ENCODE measurements at places on chromosomes 12 and 14.

- no peak for DNase-seq
Observed at GRCh38 chr12:126761420-126761819, 1505.5 kb upstream of the TMEM132C start.

- DNase-seq: no peak
Observed at GRCh38 chr14:54120260-54120659, 163.6 kb upstream of the BMP4 start.

GRCh38 chr12:25189656-25190055 lies 5.3 kb downstream of the DNAI7 start:
- no peak for DNase-seq

GRCh38 chr14:59634617-59635016 lies 58.0 kb upstream of the CCDC175 start:
- DNase-seq: no peak

DNA sequence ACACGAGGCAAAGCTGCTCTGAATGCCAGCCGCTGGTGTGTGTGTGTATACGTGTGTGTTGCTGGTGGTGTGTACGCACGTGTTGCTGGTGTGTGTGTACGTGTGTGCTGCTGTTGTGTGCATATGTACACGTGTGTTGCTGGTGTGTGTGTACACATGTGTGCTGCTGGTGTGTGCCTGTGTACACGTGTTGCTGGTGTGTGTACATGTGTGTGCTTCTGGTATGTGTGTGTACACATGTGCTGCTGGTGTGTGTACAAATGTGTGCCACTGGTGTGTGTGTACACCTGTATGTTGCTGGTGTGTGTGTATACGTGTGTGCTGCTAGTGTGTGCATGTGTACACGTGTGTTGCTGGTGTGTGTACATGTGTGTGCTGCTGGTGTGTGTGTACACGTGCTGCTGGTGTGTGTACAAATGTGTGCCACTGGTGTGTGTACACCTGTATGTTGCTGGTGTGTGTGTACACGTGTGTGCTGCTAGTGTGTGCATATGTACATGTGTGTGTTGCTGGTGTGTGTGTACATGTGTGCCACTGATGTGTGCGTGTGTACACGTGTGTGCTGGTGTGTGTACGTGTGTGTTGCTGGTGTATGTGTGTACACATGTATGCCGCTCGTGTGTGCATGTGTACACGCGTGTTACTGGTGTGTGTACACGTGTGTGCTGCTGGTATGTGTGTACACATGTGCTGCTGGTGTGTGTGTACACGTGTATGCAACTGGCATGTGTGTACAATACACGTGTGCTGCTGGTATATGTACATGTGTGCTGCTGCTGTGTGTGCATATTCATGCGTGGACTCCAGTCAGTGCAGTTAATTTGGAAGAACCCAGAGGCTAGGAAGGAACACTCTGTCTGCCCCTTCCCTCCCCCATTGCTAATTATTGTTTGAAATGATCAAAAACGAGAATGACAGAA lies 47.2 kb downstream of the CACNA2D4 start:
- DNase-seq: no peak

DNA sequence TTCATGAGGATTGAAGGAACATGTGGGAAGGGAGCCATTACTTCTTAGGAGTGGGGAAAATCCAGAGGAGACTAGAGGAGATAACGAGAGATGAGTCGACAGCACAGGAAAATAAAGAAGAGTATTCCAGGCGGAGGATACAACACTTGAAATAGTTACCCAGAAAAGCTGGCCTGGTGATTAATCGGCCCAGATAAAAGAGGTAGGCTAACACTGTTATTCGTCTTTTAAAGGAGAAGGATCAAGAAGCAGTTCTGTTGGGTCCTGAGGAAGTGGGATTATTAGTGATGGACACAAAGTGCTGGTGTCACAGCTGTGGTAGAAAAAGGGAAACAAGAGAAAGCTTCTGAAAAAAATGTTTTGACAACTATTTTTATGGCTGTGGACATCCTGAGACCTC lies 425.3 kb downstream of the ZFP36L1 start:
- DNase-seq: no peak

DNA sequence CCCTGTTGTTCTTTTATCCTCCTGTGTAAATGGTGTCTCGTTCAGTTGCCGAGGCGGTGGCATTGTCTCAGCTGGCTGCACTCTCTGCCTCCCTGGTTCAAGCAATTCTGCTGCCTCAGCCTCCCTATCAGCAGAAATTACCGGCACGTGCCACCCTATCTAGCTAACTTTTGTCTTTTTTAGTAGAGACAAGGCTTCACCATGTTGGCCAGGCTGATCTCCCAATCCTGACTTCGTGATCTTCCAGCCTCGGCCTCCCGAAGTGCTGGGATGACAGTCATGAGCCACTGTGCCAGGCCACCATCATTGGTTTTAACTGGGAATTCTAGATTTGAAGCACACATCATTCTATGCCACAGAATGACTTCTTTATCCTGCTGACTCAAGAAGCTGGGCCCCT lies 175.3 kb upstream of the ALG10B start:
- no peak for DNase-seq

GRCh38 chr14:88379706-88380343 lies 5.6 kb upstream of the SPATA7 start:
- no peak for DNase-seq

DNA sequence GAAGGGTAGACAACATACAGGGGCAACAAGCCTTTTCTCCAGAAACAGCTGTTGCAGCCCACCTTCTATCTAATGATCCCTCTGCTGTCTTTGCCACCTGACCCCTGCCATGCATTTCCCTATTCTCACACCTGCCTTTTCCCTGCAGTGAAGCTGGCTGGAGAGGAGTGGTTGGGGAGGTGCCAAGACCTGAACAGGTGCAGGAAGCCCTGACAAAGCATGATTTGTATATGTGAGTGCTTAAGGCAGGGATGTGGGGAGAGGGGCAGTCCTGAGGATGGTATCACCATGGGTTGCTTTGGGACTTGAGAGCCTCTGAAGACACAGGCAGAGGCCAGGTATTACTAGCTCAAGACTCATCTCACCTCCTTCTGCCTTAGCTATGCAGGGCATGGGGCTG lies 2.9 kb upstream of the PFDN5 start:
- peak; percentile 85 for DNase-seq

- DNase-seq: no peak
Observed at GRCh38 chr14:64920465-64920864, 6.2 kb downstream of the CHURC1 start.
